Left cardiac atrium (tissue), 4 donors: ENCODE measurements at places on chromosomes 2 and 18. TPM values are rescaled to one million over a fixed set of nuclear protein-coding genes. Genes with fewer than 3 reads are reported as not detected.

Gene ANKRD30B
- not detected for total RNA-seq

Gene UCN
- 1.6 TPM for total RNA-seq

Gene AFF3
- 22.8 TPM for total RNA-seq

Gene CD226
- 1.3 TPM for total RNA-seq

Gene UPP2
- not detected for total RNA-seq

Gene AQP12A
- total RNA-seq, result not detected

Gene TSPYL6
- not detected for total RNA-seq

Gene RANBP2
- 51.4 TPM for total RNA-seq

Gene DSG4
- total RNA-seq, result not detected
